Lung microvascular endothelial cell (primary cell): ENCODE measurements at places on chromosomes 12 and 14.
A peak's percentile ranks its signal among the peaks of the same experiment; 100 is the strongest.

DNA sequence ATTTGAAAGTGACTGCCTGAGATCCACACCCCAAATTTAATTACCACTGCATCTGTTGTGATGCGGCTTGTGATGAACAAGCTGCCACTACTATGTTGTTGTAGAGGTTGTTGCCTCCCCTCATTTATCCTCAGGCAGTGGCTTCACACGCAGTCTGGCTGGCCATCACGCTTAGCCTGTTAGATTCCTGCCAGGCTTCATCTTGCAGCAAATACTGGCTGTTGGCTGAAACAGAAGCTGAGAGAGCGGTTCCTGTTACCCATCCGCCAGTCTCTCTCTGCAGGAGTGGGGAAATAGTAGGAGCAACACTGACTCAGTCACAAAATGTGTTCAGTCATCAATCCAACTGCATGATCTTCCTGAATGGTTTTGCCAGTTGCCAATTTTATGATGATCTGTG is 934.4 kb downstream of the FLRT2 start:
- DNase-seq = no peak

DNA sequence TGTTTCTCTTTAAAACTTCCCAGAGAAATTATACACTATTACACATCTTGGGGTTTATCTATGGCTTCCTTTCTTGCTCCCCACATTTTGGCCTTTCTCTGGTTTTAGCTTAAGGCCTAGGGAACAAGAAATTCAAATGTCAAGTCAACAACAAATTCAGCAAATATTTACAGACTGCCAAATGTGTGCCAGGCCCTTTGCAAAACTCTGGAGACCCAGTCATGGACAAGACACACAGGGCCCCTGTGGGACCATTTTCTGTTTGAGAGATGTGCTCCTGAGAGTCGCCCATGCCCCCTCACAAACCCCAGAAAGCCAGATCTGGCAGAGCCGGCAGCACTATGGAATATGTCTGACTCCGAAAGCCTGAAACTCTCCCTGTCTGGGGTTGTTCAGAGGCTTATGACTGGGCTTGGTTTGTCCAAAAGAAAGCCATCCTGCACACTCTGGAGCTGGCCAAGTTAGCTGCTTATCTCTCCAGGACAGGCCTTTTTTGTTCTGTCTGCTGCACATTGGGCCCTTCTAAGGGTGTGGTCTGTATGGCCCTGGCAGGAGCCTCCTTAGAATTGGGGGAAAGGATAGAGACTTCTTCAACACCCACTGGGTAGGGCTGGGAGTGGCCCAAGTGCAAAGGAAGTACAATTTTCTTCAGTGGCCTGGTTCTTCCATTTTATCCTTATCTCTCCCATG is 1.1 kb upstream of the KRT3 start:
- no peak for DNase-seq

- DNase-seq = no peak
Observed at GRCh38 chr12:120162763-120163162, 31.8 kb downstream of the GCN1 start.

- DNase-seq = no peak
Observed at GRCh38 chr14:100234511-100234910, 4.4 kb upstream of the YY1 start.

DNA sequence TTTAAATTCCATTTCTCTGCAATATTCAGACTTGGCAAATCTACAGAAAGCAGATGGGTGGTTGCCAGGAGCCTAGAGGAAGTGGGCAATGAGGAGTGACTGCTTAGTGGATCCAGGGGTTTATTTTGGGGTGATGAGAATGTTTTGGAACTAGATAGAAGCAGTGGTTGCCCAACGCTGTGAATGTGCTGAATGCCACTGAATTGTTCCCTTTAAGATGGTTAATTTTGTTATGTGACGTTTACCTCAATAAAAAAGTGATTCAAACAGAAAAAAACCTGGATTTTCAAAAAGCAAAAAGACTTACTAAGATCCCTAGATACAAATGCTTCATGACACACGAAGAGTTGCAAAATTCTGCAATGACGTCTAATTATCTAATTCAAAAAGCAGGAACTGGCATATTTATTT is 34.2 kb downstream of the DAO start:
- no peak for DNase-seq

DNA sequence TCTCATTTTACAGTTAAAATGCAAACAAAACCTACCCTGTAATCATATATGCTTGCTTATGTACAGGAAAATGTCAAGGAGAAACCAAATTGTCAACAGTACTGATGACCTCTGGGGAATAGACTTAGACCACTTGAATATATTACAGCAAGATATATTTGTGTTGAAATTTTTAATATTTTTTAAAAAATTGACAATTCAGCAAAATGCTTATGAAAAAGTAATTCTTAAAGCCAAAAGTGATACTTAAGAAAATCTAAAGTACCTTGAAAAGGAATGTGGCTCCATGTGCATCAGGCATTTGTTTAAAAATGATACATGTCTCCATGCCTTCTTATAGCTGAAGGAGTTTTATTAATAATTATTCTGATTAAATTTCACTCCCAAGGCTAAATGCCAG is 49.2 kb downstream of the PTPN21 start:
- DNase-seq = no peak

DNA sequence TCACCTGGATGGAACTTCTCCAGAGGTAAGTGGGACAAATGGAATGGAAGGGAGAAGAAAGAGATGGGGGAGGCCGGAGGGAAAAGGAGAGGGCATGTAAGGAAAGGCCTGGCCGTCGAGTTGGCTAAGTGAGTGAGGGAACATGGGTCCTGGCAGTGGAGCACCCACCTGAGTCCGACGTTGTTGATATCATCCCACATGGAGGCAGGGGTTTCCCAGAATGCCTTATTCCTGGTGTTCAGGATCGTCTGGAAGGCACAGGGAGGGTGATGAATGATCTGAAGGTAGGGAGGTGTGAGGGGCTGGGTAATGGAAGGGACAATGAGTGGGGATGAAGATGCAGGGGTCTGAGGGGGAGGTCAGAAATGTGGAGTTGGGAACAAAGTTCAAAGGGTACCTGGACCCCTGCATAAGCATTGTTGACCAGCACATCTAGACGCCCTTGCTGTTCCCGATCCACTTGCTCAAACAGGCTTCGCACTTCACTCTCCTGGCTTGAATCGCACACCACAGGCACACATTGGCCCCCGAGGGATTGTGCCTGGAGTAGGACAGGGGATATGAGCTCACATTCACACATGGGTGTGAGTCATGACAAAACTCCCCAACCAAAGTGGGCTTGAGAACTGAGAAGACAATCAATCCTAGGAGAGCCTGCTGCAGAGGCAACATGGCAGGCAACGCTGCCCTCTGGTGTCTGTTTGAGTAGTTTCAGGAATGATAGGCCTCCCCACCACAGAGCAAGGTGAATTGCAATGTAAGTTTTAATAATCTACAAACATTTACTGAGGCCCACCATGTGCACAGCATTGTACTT is 3.0 kb downstream of the DHRS1 start:
- peak; percentile 89 for DNase-seq

- no peak for DNase-seq
Observed at GRCh38 chr12:40515041-40515816, 177.0 kb upstream of the CNTN1 start.

- no peak for DNase-seq
Observed at GRCh38 chr12:104513681-104514080, 56.9 kb downstream of the CHST11 start.

- DNase-seq = no peak
Observed at GRCh38 chr12:117111821-117112595, 12.8 kb upstream of the TESC start.
